AML-193 (cell line): ENCODE measurements at places on chromosomes 5 and 9.

- no peak for DNase-seq
Observed at GRCh38 chr9:3018691-3019230, 174.9 kb upstream of the PUM3 start.

DNA sequence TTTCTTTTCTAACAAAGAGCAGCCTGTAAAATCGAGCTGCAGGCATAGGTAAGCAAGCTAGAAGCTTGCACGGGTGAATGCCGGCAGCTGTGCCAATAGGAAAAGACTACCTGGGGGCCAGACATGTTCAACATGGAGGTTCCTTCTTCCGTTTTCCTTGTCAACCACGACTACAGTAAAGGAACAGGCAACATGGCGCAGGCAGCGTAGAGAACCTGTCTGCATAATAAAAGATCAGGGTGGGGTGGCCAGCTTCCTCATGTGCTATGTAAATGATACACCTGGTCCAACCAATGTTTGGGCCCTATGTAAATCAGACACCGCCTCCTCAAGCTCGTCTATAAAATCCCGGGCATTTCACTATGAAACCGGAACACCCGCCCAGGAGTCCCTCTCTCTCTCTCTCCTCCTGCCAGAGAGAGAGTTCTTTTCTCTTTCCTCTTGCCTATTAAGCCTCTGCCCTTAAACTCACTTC lies 103.8 kb upstream of the LIFR start:
- DNase-seq, result no peak

GRCh38 chr9:17004500-17004899 lies 130.3 kb upstream of the CNTLN start:
- DNase-seq, result no peak

GRCh38 chr5:169099801-169100734 lies 200.9 kb downstream of the SLIT3 start:
- no peak for DNase-seq

DNA sequence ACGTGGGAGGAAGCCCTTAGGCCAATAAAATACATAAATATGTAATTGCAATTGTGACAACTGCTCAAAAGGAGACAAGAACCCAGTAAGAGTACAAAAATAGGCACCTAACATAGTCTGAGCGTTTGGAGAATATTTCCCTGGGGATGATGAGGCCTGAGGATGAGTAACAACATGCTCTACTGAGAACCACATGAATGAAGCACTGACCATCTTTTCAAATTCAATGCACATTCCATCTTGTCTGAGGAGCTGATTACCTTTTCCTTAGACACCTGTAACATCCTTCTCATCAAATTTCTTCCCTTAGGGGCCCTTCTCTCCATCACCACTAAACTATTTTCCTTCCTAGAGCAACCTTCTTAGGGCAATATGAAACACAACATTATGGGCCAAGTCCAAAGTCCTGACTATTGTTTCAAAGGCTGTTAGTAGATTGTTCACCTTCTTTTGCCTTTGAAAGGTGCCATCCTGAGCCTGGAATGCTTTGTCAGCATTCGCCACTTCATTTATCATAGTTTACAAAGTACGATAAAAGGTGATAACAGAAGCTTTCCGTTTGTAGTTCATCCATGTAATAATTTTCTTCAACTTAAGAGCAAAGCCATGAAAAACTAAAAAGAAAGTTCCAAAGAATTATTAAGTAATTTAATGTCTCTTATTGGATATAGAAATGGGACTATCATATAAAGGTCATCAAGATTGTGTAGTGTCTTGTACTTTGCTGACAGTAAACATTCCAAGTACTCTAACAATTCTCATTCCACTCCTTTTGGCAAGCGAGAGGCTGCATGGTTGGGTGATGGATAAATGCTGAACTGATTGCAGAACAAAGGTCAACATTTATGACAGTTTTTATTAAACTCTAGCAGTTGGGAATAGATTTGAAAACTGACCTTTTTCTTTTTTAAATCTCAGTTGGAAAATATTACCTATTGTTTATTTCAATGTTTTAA lies 471.3 kb downstream of the PDE4D start:
- DNase-seq, result no peak

- no peak for DNase-seq
Observed at GRCh38 chr5:126120939-126121338, 302.3 kb upstream of the GRAMD2B start.

DNA sequence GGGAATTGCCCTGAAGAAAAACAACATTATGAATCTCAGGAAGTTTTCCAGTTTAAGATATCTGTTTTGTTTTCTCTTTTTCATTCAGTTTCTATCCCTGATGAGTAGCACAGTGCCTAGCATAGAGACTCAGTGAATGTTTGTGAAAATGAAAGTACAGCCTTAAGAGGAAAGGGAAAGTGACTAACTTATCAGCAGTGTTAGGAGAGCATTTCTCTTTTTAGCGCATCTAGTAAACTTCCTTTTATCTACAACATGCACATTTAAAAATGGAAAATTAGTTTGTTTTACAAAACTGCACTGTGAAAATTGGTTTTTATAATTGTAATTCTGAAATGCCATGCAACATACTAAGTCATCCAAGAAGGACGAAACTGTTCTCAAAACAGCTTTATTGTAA lies 110.8 kb downstream of the SMARCA2 start:
- DNase-seq, result no peak

- no peak for DNase-seq
Observed at GRCh38 chr9:98206754-98207153, 14.3 kb upstream of the CORO2A start.

DNA sequence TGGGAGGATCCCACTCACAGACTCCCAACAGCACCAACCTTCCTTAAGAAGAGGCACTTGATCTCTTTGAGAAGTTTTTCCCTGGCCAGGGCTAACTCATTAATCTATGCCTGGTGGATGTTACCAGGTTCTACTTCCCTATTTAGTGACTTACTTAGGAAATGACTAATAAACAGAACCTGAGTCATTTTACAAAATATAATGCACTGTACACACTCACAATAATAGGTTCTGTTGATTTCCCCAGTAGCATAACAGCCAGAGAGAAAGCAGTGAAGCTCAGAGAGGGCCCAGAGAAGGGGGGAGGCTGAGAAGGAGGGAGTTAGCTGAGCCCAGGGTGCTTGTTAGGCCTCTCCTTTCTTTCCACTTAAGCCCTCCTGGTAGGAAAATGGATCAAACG lies 27.1 kb downstream of the FRMD3 start:
- peak; percentile 81 for DNase-seq

- DNase-seq, result no peak
Observed at GRCh38 chr9:26462213-26462612, 430.4 kb downstream of the CAAP1 start.

DNA sequence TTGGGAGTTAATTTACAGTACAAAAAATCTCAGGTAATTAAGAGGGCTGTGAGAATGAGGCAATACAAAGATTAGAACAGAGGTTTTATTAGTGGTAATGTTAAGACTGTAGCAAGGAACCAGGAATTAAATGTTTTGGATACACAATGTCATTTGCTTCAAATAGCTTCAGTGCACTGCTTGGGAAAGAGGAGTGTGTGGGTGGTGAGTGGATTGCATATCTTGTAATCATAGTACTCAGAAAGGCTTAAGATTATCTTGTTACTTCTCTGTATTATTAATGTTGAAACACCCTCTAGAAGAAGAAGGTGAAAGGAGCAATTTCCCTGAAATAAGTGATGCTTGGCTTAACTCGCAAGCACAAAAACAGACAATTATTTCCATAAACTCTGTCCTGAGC lies 21.0 kb upstream of the TBCA start:
- DNase-seq, result no peak

DNA sequence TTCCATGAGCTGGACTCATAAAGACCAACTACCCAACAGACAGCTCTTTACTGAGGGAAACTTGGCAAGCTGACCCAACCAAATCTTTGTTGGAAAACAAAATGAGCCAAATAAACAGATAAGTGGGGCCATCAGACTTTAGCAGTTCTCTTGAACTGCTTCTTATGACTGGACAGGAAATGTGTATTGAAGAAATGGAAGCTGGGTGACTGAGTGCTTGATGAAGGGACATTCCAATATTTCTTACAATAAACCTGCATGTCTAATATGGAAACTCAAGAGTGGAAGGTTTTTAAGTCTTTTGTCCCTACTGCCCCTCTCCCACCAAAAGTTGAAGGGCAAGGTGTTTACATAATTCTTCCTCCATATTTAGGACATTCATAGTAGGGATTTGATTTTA lies 218.8 kb upstream of the NR4A3 start:
- no peak for DNase-seq

GRCh38 chr9:91341258-91341746 lies 20.4 kb downstream of the AUH start:
- no peak for DNase-seq
